ENCODE measurements at places on chromosomes 1 and 21.
A peak's percentile ranks its signal among the peaks of the same experiment; 100 is the strongest.

GRCh38 chr1:5297886-5298239, 643.5 kb downstream of the AJAP1 start:
- DNase-seq: no peak

DNA sequence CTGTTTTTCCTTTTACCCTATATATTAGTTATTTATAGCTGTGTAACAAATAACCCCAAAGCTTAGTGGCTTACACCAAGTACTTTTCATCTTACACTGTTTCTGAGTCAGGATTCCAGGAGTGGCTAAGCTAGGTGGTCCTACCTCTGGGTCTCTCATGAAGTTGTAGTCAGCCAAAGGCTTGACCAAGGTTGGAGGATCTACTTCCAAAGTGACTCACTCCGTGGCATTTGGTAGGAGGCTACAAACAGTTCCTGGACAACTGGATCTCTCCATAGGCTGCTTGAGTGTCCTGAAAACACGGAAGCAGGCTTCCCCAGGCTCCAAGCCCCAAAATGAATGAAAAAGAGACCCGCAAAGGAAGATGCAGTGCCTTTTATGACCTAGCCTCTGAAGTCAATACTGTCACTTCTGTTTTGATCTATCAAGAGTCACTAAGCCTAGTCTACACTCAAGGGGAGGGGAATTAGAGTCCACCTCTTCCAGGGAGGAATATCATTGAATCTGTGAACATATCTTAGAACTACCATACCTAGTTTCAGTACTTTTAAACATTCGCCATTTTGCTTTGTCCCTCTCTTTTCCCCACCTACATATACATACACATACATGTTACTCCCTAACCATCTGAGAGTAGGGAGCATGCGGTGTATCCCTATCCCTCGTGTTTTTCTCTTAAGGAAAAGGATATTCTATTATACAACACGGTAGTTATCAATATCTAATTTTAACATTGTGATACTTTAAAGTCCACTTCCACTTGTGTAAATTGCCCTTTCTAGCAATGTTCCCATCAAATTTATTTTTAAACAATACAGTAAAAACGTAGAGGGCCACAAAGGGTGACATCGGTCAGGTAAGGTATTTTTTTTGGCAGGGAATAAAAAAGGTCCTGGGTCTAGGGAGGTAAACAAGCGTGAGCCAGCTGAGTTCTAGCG, 67.2 kb downstream of the SLC35A3 start:
- peak; percentile 73 for DNase-seq

DNA sequence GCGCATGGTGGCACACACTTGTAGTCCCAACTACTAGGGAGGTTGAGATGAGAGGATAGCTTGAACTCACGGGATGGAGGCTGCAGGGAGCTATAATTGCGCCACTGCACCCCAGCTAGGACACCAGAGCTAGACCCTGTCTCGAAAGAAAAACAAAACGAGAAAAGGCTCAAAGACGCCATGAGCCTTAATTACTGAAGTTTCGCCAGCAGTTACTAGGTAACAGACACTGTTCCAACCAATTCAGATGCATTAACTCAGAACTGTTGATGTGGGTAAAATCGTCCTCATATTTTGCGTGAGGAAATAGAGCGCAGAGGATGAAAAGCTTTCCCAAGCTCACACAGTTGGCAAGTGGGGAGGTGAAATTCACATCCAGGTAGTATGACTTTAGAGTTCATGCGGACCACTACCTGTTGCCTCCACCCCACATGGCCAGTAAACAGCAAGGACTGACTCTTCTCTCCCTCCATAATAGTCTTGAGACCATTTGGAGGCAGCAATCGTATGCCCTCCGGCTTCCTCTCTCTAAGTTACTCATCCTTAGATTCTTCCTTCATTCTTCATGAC, 40.1 kb downstream of the INAVA start:
- no peak for DNase-seq

GRCh38 chr1:38547321-38547720, 312.3 kb downstream of the RRAGC start:
- no peak for DNase-seq

- no peak for DNase-seq
Measured at GRCh38 chr21:37800456-37801061, 115.7 kb downstream of the KCNJ6 start.

DNA sequence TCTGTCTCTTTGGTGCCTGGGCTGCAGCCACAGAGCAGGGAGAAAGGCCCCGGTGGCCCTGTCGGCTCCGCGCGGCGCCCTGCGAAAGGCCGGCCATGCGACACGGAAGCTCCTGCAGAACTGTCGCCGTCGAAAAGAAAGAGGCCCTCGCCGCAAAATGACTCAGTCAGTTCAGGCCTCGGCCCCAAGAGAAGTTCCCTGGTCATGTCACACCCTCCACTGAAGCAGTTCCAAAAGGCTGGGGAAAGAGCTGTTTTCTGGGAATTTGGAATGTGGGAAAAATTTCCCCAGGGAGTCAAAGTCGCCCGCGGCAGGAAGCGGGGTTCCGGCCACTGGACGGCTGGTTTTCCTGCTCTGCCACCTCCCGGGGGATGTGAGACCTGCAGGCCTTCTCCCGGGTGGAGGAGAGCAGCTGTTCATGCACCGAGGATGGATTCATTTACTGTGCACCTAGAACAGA, 115.8 kb upstream of the ZNF678 start:
- peak; percentile 16 for DNase-seq

DNA sequence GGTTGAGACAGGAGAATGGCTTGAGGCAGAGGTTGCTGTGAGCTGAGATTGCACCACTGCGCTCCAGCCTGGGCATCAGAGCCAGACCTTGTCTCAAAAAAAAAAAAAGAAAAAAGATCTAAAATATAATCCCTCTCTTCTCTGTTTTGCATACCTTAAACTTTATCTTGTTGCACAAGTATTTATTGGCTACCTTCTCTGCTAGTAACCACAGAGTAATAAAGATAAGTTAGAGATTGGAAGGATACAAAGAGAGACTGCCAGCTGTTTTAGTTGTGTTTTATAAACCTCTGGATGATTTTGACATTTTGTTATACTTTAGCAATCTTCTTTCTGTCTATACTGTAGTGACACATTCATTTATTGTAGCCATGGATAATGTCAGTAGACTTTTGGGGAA, 27.7 kb downstream of the AGO3 start:
- DNase-seq: no peak

DNA sequence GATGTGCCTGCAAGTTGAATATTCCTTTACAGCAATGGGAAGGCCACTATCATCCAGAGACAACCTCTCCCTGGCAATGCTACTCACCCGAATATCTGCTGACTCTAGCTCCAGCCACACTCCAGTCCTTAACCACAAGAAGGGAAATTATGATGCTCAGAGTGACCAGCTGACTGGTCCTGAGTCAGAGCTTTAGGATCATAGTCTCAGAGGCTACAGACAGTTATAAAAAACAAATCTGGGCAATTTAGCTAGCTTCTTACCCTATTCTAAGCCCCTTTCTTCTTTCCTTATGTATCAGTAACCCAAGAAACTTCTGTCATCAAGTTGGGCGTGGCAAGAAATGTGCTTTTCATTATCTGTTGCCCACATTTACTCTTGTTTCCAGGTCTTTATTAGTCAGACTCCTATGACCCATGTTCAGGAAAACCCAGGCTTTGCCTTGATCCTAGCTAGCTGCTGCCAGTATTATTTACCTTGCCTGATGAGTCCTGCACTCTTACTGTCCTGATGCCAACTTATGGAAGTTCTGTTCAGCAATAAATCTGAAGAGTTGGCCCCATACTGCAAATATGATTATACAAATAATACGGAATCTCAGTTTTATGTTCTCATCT, 207.0 kb downstream of the TTLL7 start:
- peak; percentile 43 for DNase-seq

GRCh38 chr1:231638647-231639046, 12.1 kb downstream of the DISC1 start:
- peak; percentile 8 for DNase-seq

GRCh38 chr1:150362721-150363425, 1.1 kb upstream of the RPRD2 start:
- DNase-seq: no peak

- no peak for DNase-seq
Measured at GRCh38 chr1:236754525-236755210, 40.4 kb upstream of the MTR start.

DNA sequence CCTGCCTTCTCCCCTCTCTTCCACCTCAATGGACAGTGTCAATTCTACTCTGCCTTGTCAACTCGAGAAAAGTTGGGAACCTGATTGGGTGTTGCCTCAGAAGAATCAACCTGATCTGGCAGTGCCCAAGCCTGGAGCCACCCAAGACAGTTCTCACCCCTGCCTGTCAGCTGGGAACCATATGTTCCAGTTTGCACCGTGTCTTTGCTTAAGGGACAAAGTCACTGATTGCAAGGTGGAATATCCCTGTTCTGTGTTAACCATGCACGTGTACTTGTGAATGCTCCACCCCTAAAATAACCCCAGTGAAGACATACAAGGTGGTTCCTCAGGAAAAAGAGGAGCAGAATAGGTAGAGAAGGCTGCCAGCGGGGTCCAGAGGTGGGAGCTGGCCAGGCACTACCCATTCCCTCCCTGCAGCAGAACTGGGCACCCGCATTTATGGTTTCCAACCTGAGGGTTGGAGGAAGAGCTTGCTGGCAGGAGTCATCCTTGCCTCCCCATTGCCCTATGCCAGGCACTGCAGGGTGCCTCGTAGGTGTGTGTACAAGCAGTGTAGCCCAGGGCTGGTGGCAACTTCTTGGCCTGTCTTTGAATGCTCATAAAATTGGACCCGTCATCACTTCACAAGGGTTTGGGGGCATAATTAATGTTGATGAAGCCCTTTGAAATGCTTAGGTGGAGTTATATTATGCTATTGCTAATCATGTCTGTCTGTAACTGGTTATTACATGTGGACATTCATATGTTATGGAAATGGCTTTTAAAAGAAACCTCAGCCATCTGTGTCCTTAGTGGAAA, 11.3 kb downstream of the NIPAL3 start:
- DNase-seq: no peak

- DNase-seq: peak; percentile 39
Measured at GRCh38 chr1:211236633-211237320, 22.4 kb upstream of the RCOR3 start.

GRCh38 chr1:25727635-25728286, 72.2 kb upstream of the SELENON start:
- no peak for DNase-seq

DNA sequence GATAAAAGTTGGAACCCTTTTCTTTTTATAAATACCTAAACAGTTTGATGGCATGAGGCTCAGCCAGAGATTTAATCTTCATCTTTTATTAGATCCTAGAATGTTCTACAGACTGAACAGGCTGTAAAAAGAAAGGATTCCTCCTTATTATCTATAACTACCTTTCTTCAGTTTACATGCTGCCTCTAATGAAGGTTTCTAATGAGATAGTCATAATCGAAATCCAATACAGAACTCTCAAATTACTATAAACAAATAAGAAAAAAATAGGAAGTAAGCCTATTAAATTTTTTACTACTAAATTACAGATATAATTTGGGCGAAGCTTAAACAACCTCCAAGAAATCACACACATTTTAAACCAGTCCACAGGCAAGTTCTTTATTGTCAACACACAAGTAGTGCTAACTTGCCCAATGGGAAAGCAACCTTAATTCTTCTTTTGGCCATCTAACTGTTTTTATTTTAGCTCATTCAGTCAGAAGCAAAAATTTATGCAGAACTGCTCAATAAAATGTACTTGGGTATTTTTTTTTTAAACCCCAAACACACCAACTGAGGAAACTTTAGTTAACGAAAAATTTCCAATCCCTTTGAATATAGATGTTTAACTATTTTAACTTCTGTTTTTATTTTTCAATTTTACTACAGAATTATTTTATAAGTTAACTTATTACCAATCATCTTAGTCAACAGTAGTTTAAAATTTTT, 4.8 kb downstream of the WDR26 start:
- no peak for DNase-seq

DNA sequence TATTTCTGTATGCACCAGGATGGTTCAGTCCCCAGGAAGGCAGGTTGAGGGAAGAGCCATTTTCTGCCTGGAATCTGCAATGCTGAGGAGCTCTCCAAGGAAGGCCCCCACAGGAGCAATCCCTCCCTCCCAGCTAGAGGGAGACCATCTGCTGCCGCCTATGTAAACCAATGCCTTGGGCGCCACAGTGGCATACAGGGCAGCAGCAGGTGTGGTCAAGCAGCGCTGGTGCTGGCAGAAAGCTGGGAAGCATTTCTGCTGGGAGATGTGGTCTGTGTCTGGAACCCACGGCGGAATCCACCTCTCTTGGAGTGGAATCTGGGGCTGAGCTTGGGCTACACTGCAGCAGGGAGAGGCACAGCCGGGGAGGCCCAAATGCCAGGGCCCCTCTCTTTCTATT, 283.3 kb downstream of the RRAGC start:
- DNase-seq: no peak

DNA sequence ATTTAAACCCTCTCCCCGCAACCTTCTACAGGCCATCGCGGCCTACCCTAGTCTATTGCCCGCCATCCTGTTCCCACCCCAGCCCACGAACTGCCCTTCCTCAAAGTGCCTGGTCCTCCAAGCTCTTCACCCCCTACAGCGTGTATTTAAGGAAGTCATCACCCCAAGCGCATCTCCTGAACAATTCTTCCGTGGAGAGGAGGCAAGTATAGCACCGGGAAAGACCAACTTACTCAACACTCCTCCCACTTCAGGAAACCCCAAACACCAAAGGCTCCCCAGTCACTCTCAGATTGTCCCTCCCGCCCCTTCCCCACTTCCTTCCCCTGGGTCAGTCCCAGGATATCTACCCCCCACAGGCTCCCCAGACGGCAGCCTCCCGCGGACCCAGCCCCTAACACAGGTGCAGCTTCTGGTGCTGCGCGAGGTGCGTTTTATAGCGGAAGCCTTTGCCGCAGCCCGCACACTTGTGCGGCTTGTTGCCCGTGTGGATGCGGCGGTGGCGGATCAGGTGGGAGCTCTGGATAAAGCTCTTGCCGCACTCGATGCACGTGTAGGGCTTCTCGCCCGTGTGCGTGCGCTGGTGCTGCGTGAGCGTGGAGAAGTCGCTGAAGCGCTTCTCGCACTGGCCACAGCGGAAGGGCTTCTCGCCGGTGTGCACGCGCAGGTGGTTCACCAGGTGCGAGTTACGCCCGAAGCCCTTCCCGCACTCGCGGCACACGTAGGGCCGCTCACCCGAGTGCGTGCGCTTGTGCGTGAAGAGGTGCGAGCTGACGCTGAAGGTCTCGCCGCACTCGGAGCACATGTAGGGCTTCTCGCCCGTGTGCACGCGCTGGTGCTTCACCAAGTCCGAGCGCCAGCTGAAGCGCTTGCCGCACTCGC, 25.5 kb downstream of the ZNF697 start:
- DNase-seq: no peak

DNA sequence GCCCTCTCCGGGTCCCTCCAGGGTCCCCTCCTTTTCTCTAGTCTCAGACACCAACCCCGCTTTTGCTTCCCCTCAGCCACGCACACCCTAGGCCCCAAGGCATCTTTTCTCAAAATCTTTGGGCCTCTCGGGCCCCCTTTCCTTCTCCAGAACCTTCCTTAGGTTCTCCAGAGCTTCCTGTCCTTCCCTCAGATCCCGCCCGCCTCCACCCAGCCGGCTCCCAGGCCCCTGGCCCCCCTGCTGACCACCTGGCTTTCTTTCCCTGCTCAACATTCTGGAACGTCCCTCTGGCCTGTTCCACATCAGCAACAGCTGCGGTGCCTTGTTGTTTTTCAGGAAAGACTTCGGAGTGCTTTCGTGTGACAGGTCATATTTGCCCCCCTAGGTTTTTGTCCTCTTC, 1.2 kb downstream of the ZDHHC18 start:
- DNase-seq: no peak

All from epithelial cell of esophagus (primary cell).